ENCODE measurements at places on chromosomes 12 and 14.

- no peak for DNase-seq
Observed at GRCh38 chr14:54001189-54001878, 44.7 kb upstream of the BMP4 start.

GRCh38 chr12:68624933-68625332 lies 14.2 kb downstream of the RAP1B start:
- DNase-seq = no peak

GRCh38 chr14:103740991-103741689 lies 25.5 kb downstream of the ZFYVE21 start:
- peak; percentile 67 for DNase-seq

DNA sequence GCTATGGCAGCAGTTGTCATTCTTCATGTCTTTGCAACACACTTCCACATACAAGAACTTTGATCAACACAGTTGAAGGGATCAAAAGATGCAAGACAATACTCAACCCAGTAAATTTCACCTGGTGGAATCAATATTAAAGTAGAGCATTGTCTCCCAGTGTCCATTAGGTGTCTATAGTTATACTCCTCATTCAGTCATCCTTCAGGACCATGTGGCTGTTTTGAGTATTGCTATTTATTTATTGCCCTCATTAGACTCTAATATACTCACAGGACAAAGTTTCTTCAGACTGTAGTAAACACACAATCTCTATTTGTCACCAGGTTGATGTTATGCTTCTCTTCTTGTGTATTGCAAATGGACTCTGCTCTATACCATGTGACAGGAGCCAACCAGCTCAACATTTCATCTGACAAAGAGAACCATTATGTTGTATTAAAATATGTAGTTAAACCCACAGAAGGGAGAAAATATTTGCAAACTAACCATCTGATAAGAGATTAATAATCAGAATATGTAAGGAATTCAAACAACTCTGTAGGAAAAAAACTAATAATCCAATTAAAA lies 146.6 kb downstream of the TGFB3 start:
- DNase-seq = no peak

DNA sequence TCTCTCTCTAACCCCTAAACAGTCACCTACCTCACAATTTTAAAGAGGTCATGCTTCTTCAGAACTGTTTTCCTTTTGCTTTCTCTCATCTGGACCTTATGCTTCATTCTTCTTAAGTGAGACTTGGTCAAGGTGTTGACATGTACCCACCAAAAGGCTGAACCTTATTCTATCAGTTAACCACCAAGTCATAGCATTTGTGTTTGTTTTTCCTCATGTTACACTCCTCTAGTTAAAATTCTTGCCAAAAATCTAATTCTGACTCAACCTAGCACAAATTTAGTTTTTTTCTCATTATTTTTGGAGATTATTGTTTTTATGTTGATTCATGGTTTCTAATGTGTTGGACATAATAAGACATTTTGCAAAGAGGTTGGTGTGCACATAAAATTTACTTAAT lies 578.6 kb downstream of the SLC16A7 start:
- DNase-seq = peak; percentile 61

DNA sequence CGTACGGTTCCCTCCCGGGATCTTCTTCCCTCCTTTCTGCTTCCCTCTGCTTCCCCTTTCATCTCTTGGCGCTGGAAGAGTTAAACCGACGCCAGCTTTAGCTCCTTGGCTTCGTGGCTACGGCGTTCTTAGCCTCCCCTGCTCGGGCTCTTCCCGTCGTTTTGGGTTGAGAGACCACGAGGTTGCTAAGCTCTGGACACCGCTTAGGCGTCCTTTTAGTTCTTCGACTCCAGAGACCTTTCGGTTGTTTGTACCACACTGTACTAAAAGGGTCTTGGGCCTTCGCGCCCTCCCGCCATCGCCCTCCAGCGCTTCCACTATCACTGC lies 545 bp downstream of the CPSF2 start:
- DNase-seq = peak; percentile 43

DNA sequence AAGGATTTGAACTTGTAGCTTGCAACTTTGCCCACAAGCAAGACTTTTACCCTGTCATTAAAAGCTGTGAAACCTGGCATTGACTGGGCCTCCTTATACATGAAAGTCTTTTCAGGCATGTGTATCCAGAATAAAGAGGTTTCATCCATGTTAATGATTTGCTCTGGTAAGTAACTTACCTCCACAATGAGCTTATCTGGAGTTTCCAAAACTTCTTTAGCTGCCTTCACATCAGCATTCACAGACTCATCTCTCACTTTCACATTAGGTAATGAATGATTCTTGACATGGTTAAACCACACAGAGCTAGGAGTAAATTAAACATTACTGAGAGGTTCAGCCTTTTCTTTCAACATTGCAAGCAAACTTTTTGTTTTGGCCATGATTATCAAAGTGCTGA lies 234.4 kb upstream of the CLEC14A start:
- no peak for DNase-seq

Data from iris pigment epithelial cell (primary cell).